ENCODE measurements at places on chromosomes 5 and 9.

GRCh38 chr5:142322747-142323479 is 1.9 kb downstream of the SPRY4 start:
- DNase-seq, result no peak

- DNase-seq, result no peak
Observed at GRCh38 chr5:169089343-169089742, 211.6 kb downstream of the SLIT3 start.

- no peak for DNase-seq
Observed at GRCh38 chr5:41115281-41115680, 44.1 kb upstream of the MROH2B start.

DNA sequence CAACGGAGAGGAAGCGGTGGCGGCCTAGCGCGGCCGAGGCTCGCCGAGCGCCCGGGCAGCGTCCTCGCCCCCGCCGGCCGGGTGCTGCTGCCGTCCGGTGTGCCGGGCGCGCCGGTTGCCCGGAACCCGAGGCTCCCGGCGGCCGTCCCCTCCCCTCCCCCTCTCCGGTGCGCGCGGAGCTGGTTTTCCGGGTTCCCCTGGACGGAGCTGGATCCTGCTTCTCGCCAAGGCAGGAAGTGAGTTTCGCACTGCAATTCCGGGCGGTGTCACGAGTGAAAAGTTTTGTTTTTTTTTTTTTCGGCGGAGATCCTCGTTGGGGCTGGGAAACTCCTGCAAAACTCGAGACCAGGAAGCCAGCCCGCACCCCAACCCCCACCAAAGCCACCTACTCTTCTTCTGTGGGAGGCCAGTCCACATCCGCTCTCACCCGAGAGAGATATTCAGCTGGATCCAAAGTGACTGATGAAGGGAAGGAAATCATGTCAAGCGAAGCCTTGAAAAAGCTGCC is at the start of gene ERBIN:
TSS of gene ERBIN (plus strand) at position 300 of the 508 bp plus-strand sequence. CDS start 66,144 bp downstream, outside the sequence.
- DNase-seq, result peak; percentile 76

- no peak for DNase-seq
Observed at GRCh38 chr9:1979741-1980367, 35.3 kb upstream of the SMARCA2 start.

- no peak for DNase-seq
Observed at GRCh38 chr5:175572886-175573285, 85.0 kb upstream of the HRH2 start.

- no peak for DNase-seq
Observed at GRCh38 chr5:133426264-133426663, 186.1 kb downstream of the FSTL4 start.

DNA sequence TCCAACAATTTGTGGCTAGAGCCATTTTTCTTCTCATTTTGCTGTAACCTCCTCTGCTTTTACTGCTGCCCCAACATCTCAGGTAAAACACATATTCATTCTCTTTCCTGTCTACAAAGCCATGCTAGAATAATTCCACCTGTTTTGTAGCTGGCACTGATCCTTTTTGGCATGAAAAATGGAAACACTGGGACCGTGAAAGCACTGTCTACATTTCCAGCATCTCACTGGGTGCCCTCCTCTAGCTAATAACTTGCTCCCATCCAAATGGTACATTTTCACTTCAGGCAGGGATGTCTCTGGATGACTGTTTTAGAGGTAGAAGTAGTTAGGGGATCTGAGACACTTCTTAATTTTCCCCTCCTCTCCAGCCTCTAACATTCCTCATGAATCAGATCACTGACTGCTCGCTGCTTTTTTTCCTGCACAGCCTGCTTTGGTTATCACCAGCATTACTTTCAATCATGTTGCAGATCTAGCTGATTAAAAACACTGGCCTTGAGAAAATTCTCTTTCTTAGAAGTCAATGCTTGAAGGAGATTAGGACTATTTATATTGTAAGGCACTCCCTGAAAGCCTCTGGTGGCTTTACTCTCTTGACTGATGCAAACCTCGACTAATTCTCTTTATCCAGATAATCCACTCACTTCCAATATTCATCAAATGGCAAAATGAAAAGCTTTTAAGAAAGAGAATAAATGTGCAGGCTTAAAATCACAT is 1312.6 kb upstream of the DMAC1 start:
- DNase-seq, result no peak

DNA sequence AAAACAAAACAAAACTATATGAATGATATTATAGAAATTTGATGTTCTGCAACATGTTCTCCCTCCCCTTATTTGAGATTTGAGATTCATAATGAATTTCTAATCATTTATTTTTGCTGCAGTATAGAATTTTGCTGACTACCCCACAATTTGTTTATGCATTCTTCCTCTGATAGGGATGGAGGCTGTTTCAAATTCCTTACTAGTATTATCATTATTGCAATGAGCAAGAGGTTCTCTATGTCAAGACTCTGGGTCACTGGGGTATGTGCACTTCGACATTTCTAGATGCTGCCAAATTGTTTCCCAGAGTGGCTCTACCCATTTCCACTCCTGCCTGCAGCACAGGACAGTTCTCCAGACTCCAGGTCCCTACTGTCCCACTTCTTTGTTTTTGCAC is 54.9 kb upstream of the DAB2IP start:
- DNase-seq, result no peak

GRCh38 chr9:15529566-15530324 is 19.0 kb upstream of the PSIP1 start:
- DNase-seq, result no peak

DNA sequence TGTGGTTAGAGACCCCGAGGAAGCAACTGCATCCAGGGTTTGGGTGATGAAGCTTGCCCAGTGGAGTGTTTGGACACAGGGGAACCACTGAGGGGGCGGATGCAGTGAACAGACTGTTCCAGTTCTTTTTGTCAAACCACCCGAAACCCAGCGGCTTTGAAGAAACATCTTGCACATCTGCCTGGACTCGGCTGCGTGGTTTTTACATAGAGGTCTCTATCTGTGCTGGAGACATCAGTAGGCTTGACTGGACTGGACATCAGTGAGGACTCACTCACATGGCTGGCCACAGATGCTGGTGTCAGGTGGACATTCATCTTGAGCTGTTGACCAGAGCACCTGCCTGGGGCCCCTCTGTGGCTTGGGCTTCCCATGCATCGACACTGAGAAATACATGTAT is 15.3 kb upstream of the SPATA31E1 start:
- no peak for DNase-seq

- DNase-seq, result no peak
Observed at GRCh38 chr5:32024751-32025150, 149.4 kb downstream of the GOLPH3 start.

DNA sequence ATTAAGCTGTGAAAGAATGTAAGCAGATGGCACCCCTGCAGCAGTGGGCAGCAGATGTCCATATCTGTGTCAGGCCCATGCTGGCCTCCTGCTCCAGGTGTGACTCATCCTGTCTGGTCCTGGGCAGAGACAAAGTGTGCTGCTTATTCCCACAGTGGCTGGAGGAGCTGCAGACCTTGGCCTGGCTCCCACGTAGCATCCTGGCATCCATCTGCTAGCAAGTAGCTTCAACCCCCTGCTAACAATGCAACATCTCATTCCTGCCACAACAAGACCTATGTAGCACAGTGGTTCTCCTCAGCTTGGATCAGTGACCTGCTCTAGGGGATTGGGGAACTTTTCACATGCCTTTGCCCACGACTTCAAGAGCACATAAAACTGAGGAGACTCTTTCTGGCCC is 126.4 kb upstream of the SLC12A2 start:
- DNase-seq, result no peak

- peak; percentile 35 for DNase-seq
Observed at GRCh38 chr5:43041110-43041668, 1.1 kb upstream of the ANXA2R start.

- no peak for DNase-seq
Observed at GRCh38 chr5:139386050-139386438, 2.9 kb upstream of the SLC23A1 start.

DNA sequence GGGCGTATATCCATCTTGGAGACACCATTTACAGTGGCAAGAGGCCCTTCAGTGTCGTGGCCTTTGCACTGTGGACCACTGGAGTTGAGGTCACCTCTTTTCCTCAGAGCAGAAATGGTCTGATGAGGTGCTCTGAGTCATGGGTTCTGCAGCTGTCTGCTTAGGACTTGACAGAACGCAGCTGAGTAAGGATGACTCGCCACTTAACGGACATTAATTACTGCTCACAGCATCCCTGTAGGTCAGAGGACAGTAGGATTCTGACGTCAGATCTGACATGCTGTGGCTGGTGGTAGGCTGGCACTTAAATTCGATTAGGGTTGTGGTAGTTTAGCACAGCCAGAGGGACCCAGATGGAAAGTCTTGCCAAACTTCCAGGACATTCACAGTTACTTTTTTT is 479.4 kb downstream of the DMAC1 start:
- DNase-seq, result no peak

GRCh38 chr9:22790329-22790728 is 343.7 kb downstream of the DMRTA1 start:
- no peak for DNase-seq

DNA sequence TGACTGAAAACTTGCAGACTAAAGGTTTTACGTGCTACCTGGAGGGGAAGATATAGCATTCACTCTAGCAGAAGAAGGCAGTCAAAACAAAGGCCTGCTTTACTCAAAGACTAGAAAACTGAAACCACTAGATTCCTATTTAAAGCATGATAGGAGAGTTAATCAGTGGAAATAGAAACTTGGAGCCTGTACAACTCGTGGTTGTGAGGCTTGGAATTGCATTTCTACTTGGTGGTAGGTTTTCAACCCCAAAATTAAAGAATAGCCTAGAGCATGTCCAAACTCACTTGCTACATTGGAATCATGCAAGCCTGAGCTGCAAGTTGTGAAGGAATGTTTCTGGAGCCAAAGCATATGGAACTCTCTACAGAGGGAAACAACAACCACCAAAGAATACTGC is 1526.4 kb upstream of the NUDT12 start:
- DNase-seq, result no peak

DNA sequence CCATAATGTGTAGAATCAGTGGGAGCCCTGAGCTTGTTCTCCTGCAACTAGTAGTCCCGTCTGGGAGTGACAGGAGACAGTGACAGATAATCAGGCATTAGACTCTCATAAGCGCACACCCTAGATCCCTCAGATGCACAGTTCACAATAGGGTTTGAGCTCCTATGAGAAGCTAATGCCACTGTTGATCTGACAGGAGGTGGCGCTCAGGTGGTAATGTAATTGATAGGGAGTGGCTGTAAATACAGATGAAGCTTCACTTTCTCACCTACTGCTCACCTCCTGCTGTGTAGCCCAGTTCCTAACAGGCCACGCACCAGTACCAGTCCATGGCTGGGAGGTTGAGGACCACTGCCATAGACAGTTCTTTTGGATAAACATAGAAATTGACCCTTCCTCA is 188.7 kb downstream of the ROR2 start:
- no peak for DNase-seq

DNA sequence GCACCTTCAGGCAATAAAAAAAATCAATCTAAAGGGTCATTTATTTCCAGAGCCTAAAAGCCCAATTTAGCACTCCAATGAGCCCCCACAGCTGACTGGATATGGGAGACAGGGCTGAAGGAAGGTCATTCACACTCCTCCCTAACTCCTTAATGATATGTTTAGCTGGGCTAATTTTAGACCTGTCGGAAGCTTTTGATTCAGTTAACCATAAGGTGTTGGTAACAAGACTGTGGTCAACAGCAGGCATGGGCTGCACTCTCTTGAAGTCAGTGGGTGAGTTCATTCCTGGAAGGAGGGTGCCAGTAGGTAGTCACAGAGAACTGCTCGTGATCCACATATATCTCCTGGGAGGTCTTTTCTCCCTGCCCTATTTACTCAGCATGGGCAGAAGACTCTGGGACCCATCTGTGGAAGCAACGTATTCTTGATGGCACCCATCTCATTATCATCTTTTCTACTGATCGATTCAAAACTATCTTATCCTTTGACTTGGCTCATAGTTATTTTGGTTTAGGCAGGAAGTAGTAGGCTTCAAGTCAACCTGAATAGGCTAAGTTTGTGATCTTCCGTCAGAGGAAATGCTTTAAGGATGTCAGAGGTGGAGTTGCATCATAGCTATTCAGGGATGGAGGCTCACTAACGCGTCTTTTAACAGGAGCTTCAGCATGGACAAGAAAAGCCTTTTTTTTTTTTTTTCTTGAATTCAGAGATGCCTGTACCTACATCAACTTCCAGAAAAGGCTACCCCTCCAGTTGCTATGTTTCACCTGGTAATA is 367.7 kb upstream of the SLC30A5 start:
- DNase-seq, result no peak

DNA sequence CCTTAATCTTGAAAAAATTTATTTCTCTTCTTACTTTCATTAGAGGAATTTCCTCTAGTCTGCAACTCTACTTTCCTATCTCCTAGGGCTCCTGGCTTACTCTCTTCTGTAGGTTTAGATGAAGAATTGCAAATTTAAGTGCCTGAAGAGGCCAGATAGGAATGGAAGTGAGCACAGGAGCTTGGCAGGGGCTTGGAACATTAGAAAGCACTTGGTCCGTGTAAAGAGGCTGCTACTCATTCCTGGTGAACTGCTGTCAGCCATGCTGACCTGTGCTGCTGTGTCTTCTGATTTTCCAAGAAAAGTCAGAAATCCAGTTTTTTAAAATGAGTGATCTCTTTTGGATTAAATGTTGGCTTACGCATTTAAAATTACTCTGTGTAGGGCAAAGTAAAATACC is 210.9 kb upstream of the CLINT1 start:
- no peak for DNase-seq

- DNase-seq, result no peak
Observed at GRCh38 chr9:19378164-19378563, 1.9 kb downstream of the RPS6 start.

DNA sequence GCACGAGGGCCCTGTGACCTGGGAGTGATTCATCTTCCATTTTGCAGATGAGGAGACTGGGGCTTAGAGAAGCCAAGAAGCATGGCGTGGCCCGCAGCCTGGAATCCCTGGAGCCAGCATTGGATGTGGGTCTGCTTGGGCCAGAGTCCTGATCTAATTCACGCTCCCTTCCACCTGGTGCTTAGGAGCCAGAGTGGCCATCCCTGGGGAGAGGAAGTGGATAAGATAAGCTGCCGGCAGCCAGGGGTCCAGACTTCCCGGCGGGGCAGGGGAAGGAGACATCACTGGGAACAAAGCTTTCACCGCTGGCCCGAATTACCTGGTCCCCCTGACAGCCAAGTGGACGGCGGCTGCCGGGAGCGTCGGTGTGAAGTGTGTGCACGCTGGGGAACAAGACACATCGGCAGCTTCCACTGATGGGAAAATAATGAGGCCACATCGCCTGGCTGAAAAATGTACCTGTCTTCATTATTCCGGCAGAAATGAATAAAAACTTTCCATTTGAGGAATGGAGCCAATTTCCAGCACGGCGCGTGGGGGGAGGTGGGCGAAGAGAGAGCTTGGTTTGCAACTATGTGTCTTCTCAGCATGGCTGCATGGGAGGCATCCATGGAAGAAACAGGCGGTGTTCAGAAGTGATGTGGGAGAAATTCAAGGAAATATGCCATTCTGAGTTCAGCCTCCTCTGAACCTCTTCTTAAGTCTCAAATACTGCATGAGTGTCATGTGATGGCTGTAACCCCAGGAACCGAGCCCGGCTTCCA is 78.5 kb downstream of the OLFM1 start:
- DNase-seq, result no peak

GRCh38 chr9:134453776-134454475 is 127.7 kb downstream of the RXRA start:
- DNase-seq, result no peak

GRCh38 chr9:93682155-93682968 is 106.0 kb downstream of the PHF2 start:
- peak; percentile 78 for DNase-seq

All from stimulated activated naive CD8-positive, alpha-beta T cell treated with anti-CD3 and anti-CD28 coated beads, Interleukin-15, Interleukin-2, amounts not matched to agents 100 U/mL and 50 U/mL, for 24 hours (primary cell).